ENCODE measurements at places on chromosomes 7 and 10. TPM values are rescaled to one million over a fixed set of nuclear protein-coding genes. Genes with fewer than 3 reads are reported as not detected.

- H3K4me3 ChIP-seq = no peak overlapping the region
- H3K27me3 ChIP-seq = no peaks in the 10 kb centered on the region
- peaks cover 3% of the 10 kb centered on the region for H3K4me1 ChIP-seq
- H3K36me3 ChIP-seq = no peaks in the 10 kb centered on the region
- H3K27ac ChIP-seq = no peak overlapping the region
These were observed 26.9 kb downstream of the ENKUR start for GRCh38 chr10:24988831-24989640.

GRCh38 chr7:146177301-146177700, 60.7 kb downstream of the CNTNAP2 start:
- no peak for DNase-seq
- H3K27me3 ChIP-seq = no peaks in the 10 kb centered on the region

GRCh38 chr7:106126170-106126938, 14.2 kb upstream of the SYPL1 start:
- H3K36me3 ChIP-seq = no peaks in the 10 kb centered on the region
- H3K4me1 ChIP-seq = peaks cover 7% of the 10 kb centered on the region
- no peak overlapping the region for H3K4me3 ChIP-seq
- H3K27ac ChIP-seq = no peak overlapping the region
- no peak for DNase-seq
- H3K27me3 ChIP-seq = no peaks in the 10 kb centered on the region

The PCLO gene
- 3.4 TPM for total RNA-seq

GRCh38 chr10:43110338-43111071, 27.7 kb upstream of the CSGALNACT2 start:
- H3K27ac ChIP-seq = no peak overlapping the region
- no peaks in the 10 kb centered on the region for H3K36me3 ChIP-seq
- H3K4me1 ChIP-seq = peaks cover 13% of the 10 kb centered on the region
- peak; percentile 83 for DNase-seq
- H3K27me3 ChIP-seq = no peaks in the 10 kb centered on the region
- H3K4me3 ChIP-seq = no peak overlapping the region

The TFPI2 gene
- total RNA-seq = 47.2 TPM

DNA sequence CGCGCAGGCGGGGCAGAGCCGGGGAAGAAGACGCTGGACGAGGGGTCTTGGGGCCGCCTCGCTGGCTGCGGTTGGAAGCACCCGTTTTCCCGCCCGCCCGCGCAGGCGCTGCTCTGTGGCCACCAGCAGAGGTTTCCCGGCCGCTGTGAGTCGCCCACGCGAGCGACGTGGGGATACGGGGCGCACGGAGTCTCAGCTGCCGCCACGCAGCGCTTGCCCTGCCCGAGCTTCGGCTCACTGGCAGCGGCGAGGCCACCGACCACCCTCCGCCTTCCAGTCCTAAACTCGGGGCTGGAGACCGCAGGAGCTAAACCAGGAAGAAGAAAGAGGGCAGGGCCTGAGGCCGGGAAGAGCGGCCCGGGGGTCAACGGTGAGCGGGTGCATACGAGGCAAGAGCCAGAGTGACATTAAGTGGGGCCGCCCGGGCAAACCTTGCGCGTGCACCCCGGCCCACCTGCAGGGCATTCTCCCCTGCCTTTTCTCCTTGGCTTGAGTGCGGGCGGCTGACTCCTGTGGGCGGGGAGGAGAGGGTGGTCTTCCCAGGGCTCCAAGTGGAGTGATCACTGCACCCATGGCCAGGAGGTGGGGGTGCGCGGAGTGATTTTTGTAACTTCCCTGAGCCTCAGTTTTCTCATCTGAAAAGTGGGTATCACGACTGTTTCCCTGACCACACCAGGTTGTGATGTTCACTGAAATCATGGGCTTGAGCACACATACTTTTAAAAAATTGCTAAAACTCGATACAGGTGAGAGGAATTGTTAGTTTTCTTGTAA, 7.1 kb upstream of the EMX2 start:
- H3K36me3 ChIP-seq = no peaks in the 10 kb centered on the region
- H3K27ac ChIP-seq = no peak overlapping the region
- H3K4me1 ChIP-seq = peaks cover 6% of the 10 kb centered on the region
- no peaks in the 10 kb centered on the region for H3K27me3 ChIP-seq
- H3K4me3 ChIP-seq = peak overlapping the region; percentile 38

DNA sequence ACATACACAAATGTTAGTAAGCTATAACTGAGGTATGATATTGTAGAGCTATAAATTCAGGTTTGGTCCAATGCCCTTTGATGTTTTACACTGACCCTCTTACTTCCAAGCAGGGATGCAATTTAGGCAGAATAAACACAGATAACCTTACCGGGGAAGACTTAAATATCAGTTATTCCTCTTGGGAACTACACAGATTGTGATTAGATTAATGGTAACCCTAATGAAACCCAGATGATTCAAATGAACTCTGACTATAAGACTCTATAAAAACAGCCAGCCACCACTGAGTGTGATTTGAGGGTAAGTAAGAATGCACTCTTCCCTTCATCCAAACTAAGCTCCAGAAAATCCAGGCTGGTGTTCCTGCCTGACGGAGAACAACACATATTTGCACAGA, 891.1 kb downstream of the NXPH1 start:
- H3K4me3 ChIP-seq = no peak overlapping the region
- H3K4me1 ChIP-seq = no peaks in the 10 kb centered on the region
- no peaks in the 10 kb centered on the region for H3K27me3 ChIP-seq
- no peak for DNase-seq
- no peak overlapping the region for H3K27ac ChIP-seq

- peaks cover 11% of the 10 kb centered on the region for H3K4me1 ChIP-seq
- no peak overlapping the region for H3K27ac ChIP-seq
- H3K36me3 ChIP-seq = no peaks in the 10 kb centered on the region
- DNase-seq = no peak
- H3K27me3 ChIP-seq = no peaks in the 10 kb centered on the region
These were observed 90.5 kb upstream of the PHYHIPL start for GRCh38 chr10:59085711-59086502.

The DDX56 gene
- total RNA-seq = 53.4 TPM

The AOC1 gene
- not detected for total RNA-seq

GRCh38 chr10:95214369-95214768, 20.3 kb downstream of the ACSM6 start:
- no peak overlapping the region for H3K27ac ChIP-seq
- H3K4me3 ChIP-seq = no peak overlapping the region
- DNase-seq = no peak
- no peaks in the 10 kb centered on the region for H3K27me3 ChIP-seq
- H3K36me3 ChIP-seq = no peaks in the 10 kb centered on the region

The LAMB1 gene
- total RNA-seq = 29.3 TPM
